ENCODE measurements at places on chromosomes 7 and 10.

DNA sequence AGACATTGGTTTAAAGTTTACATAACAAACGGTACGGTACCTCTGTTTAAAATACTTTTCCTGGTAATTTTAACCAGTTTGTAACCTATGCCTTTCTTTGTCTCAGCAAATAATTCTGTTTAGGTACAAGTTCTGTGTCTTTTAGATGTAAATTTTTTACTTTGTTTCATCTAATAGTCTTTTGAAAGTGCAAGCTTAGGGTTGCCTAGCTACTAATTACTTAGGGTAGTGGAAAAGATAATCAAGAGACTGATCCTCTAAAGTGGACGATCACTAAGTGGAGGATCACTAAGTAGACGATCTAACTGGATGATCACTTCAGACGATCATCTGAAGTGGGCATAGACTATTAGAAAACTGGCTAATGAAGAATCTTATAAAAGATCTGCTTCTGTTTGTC, 16.1 kb upstream of the FKBP9 start:
- no peak for DNase-seq

DNA sequence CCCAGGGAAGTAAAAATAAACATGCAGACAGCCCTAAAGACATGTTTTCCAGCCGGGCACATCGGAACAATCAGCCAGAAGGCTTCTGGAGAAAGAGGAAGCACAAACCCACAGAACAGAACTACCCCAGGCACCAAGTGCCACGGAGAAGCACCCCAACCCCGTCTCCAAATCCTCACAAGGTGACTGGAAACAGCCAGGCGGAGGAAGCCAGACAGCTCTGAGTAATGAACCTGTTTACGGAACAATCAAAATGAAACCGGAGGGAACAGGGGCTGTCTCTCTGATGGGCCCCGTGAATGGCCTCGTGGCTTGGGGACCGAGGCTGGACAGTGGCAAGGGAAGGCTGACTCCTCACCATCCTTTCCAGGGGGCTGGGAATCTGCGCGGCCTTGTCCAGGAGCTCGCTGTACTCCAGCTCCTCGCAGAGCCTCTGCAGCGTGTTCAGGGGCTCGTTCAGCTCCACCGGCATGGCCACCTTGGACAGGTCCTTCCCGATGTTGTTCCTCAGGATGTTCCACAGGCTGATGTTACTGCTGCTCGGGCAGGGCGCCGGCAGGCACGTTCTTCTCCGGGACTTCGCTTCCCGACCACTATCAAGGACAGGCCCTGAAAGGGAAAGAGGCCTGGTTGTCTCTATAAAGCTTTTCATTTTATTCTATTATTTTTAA, 77.0 kb upstream of the GSDME start:
- DNase-seq: no peak

DNA sequence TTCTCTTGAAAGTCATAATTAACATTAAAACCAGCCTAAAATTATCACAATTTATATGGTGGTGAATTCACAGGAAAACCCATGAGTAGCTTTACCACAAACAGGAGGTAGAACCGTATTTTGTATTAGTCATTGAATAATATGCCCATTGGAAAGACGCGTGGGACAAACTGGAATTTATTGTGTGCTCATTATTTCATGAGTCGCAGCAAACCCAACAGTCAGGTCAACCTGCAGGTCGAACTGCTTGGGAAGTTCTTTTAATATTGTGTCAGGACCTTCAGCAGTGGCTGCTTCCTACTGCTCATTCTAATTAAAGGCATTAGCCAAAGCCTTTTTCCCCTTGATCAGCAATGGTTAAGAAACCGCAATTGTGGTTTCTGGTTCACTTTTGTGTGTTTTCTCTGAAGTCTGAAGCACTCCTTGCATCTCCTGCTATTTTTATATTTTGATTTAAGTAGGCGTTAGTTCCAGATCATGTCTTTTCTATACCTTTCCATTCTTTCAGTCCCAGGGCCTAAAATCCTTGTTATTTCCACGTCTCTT, 100.1 kb downstream of the RAB11FIP2 start:
- no peak for DNase-seq

DNA sequence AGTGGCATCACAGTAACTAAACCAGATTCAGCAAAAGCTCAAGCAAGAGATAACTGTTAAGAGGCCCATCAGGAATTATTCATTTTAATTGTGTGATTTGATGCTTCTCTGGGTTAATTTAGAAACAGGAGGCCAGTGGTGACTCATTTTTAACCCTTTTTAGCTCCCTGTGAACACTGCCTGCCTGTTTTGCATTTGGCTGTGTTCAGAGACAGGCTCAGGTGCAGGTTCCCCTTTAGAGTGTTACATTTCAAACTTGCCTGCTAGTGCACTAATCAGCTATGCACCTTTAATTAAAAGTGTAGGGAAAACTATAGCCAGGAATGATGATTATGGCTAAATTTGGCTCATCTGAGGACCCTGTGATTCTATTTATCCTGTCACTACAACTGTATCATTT, 6.5 kb downstream of the STAMBPL1 start:
- DNase-seq: no peak

DNA sequence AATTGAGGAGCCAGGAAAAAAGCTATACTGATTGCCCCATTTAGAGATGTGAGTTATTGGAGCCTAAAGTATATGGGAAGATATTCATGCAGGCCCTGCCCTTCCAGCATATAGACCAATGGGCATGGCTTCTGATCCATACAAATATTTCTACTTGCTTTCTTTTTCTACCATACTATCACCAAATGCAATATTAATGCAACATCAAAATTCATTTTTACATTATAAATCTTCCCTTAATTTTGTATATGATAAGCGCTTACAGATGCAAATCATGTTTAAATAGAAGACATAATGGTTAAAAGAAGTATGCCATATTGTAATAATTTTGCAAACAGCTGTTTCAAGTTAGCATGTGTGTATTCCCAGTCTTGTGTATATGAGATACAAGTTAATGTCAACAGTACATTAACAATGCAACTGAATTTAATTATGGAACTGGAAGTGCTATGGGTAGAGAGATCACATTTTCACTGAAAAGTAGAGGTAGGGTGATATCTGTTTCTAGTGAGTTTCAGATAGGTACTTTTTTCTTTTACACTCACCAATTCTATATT, 24.6 kb upstream of the WNT16 start:
- DNase-seq: no peak

DNA sequence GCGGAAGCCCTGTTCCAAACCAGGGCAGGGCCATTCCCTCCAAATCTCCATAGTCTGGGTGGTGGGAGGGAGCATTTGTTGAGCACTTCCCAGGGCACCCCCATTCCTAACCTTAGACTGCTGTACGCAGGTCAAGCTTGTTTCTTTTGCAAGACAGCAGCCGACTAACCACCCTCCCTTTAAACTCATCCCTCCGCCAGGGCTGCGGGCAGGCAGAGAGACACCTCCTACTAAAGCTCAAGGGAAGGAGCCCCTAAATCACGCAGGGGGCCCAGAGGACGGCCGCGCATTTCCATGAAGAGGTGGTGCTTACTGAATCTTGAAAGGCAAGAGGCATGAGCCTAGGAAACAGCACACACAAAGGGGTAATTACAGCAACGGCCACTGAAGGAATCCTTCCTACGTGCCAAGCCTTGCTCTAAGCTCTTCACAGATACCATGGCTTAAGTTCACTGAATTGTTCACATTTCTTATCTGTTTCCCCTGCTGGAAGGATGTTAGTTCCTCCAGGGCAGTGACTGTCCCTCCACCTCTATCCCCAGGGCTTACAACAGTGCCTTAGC, 90.0 kb downstream of the PROSER2 start:
- peak; percentile 38 for DNase-seq

DNA sequence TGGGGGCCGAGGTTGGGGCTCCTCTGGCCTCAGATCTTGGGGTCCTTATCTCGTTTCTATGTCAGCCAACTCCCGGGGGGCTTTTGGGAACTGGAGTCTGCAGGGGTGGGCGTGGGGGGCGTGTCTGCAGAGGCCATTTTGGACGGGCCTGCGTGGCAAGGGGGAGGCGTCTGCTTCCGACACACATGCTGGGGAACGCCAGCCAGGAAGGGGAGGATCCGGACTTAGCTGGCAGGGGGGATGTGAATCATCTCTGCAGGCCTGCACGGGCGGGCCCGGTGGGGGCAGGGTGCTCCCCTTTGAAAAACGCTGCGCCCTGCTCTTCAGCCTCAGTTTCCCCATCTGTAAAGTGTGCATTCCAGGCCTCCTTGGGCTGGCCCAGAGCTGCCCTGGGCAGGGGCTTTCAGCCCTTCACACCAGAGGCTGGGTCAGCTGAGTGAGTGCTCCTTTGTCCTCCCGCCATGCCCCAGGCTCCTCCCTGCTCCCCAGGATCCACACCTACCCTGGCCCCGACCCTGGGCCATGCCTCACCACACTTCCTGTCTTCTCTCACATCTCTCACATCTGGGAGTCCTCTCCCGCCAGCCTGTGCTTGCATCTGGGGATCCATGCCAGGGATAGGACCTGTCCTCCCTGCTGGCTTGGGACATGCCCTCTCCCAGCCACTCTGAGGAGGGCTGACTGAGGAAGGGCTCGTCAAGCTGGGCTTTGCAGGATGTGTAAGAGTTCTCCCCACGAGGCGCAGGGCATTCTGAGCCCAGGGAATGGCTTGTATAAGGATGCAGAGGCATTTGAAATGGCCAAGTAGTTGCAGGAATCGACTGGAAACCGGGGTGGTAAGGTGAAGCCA, 172.6 kb upstream of the TNRC18 start:
- peak; percentile 76 for DNase-seq

DNA sequence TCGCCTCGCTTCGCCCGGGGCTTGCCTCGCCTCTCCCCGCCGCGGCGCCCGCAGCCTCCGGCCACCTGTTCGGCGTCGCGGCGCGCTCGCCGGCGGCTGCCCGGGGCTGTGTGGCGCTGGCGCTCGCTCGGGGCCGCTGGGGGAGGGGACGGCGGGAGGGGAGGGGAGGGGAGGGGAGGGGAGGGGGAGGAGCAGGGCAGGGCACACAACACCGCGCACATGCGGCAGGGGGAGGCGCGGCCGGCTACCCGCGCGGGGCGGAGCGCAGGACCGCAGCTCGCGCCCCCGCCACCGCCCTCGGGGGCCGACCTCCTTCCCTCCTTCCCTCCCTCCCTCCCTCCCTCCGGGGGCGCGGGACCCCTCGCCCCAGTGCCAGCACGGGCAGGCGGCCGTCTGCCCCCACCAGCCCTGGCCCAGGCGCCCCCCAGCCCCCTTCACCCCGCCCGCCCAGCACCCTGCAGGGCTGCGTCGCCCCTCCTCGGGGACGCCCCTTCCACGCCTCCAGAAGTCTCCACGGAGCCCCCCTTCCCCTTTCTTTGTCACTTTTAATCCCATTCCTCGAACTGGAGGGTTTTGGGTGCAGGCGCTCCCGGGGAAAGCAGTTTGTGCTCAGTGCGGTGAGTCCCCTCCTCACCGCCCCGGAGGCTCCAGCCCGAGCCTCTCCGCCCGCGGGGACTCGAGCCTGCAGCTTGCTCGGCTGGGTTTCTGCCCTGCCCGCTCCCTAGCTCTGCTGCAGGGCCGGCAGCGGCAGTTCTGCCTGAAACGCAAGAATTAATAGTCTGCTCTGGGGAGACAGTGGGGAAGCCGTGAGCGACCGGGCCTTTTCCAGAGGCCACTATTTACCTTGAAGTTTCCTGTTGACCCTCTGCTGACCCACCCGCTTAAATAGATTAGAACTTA, at the start of gene PARD3:
TSS of gene PARD3 (minus strand) at position 112 of the 900 bp plus-strand sequence. CDS start 301 bp downstream, outside the sequence.
- DNase-seq: peak; percentile 82

GRCh38 chr10:42776681-42777080, 5.9 kb upstream of the BMS1 start:
- DNase-seq: no peak

GRCh38 chr10:77498210-77498609, 139.4 kb downstream of the KCNMA1 start:
- DNase-seq: no peak

DNA sequence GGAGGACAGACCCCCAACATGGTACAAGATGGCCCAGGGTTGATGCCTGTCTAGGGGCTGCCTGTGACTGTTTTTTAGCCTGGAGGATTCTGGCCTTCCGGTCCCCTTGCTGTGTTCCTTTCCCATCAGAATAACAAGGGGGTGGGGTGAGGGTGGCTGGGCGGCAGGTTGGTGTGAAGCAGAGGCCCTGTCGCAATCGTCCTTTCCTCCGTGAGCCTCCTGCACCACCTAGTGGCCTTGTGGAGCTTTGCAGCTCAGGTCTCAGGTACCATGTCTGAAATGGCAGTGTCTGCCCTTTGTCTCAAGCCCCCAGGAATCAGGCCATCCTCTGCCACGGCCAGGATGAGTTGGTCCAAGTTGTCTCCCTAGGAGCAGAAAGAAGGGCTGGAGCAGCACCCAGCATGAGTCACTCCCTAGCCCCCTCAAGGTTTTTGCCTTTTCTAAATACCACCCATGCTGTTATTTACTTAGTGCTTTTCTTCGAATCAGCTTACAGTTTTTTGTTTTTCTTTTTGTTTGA, 24.2 kb downstream of the TACR2 start:
- peak; percentile 95 for DNase-seq

GRCh38 chr10:123156078-123156477, 1.9 kb downstream of the BUB3 start:
- DNase-seq: no peak

GRCh38 chr7:113805976-113806375, 112.8 kb downstream of the PPP1R3A start:
- no peak for DNase-seq

GRCh38 chr7:39374436-39375040, 191.7 kb upstream of the YAE1 start:
- DNase-seq: no peak

DNA sequence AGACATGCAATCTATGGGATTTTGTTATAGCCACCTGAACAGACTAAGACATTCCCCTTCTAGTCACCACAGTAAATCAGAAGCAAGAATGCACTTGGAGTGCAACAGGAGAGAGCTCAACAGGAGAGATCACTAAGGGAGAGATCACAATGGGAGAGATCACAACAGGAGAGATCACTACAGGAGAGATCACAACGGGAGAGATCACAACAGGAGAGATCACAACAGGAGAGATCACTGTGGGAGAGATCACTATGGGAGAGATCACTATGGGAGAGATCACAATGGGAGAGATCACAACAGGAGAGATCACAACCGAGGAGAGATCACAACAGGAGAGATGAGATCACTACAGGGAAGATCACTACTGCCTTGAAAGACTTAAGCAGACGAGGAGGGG, 238.5 kb upstream of the PITRM1 start:
- DNase-seq: no peak

- no peak for DNase-seq
Measured at GRCh38 chr7:106345421-106346166, 60.8 kb upstream of the NAMPT start.

DNA sequence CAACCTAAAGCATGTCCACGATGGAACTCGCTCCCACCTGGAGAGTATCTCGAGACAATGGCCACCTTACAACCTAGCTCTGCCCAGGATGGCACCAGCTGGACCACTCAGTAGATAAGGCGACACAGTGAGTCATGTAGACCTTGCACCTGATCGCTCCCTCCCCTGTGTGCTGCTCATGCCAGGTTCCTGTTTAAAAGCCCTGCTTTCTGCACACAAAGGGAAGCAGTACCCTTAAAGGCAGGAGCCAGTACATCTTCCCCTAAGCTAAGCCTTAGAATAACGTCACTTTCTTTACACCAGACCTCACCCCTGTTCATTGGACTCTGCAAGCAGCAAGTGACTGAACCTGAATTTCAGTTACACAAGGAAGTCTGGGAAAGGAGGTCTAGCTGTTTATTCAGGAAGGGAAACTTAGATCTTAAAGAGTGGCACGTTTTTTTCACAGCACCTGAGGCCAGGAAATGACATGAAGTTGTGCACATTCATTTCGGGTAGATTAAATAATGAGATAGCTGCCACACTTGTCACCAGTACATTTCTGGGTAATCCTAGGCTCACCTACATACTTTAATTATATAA, 117.9 kb downstream of the MTPAP start:
- DNase-seq: no peak

- DNase-seq: no peak
Measured at GRCh38 chr7:138195151-138195571, 118.9 kb downstream of the AKR1D1 start.

GRCh38 chr10:100436255-100436654, 26.6 kb upstream of the WNT8B start:
- DNase-seq: no peak

All from H9 (cell line).